ENCODE measurements at places on chromosomes 7 and 10.

GRCh38 chr10:114256822-114257221 lies 17.8 kb downstream of the VWA2 start:
- DNase-seq = no peak

GRCh38 chr7:51918581-51918980 lies 602.0 kb upstream of the COBL start:
- DNase-seq = no peak

DNA sequence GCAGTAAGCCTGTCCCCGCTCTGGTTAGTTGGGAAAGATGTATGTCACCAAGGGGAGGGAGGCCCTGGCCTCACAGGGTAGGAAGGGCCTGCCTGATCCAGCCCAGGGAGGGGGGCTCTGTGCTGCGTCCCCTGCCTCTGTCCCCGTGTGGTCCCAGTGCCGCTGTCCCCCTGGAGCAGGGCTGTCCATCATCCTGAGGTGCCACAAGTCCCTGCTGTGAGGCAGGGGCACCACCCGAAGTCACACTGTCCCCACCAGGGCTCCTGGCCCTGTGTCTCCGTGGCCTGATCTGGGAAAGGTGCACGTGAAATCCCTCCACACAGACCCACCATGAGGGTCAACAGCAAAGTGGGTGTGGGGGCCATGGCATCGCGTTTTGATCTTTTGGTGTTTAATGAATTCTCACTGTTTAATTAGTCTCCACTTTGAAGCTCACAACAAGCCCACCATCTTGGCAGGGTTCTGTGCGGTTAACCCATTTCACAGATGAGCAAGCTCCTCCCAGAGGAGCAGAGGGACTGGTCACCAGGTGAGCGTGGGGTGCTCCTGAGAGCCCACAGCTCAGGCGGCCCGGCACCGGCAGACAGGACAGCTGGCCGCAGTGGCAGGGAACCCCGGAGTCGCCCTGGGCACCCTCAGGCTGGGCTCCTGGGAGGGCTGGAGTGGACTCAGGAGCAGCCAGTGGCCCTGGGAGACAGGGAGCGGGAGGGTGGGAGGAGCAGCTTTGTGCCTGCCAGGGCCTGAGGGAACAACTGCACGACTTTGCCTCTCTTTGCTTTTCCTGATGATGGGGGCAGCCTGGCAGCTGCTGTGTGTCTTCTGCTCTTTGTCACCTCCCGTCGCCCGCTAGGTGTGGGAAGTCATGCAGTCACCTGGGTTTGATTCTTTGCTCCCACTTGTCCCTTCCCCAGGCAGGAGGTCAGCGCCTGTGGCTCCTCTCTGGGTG lies 12.0 kb upstream of the CRYGN start:
- DNase-seq = no peak

DNA sequence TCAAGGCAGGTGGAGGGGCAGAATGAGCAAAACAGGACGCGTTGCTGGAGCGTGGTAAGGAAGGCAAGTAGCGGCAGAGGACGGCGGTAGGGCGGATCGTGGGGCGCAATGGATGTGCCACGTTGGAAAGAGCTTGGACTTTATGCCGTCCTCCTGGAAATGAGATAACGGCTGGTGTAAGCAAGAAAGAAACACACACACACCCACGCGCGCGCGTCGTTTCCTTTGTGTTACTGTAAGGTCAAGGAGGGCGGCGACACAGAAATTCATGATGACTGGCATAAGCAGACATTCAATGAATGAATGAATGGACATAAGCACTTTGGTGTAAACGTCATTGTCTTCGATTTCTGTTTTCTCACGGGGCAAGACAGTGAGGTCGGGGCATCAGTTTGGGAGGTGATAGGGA lies 683 bp upstream of the ENTPD7 start:
- DNase-seq = peak; percentile 37

- no peak for DNase-seq
Observed at GRCh38 chr10:133255323-133255722, 17.7 kb downstream of the VENTX start.

DNA sequence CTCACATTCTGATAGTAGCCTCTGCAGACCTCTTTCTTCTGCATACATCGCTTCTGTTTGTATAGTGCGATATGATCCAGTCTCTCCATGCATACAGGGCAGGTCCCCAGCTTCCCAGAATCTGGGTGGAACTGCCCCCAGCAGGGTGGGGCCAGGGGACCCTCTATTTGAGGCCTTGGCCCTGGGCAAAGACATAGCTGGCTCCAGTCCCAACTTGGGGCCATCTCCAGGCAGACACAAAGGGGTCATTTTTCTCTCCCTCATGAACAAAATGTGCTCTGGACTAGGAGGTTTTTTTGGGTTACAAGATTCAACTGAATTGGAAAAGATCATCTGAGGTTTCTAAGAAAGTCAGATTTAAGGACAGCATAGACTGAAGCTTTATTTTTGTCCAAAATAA lies 21.1 kb upstream of the HSPA12A start:
- no peak for DNase-seq

DNA sequence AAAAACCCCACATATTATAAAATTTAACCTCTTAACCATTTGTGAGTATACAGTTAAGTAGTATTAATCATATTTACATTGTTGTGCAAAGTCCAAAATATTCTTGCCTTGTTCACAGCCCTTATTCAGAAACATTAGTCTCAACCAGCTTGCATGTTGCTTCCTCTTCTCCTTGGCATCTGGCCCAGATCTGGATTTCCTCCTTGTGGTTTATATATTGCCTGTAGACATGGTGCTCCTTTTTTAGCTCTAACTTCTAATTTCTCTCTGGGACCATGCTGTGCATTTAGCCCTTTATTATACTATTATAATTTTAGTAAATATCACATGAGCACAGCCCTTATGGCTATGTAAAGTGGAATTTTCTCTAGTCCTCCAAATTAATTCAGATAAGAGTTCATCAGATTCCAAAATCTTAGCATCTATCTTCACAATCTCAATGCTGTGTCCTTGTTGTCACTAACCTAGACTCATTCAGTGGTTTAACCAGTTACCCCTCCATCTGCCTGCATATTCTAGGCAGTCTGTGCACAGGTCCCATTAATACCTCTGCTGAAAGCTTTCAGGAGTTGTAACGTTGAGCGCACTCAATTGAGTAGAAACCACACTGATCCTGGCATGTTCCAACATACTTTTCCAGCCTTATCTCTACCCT lies 7.9 kb downstream of the CPED1 start:
- DNase-seq = peak; percentile 69

- no peak for DNase-seq
Observed at GRCh38 chr7:4837041-4837802, 24.6 kb downstream of the PAPOLB start.

- DNase-seq = no peak
Observed at GRCh38 chr10:58175990-58176900, 91.4 kb downstream of the IPMK start.

GRCh38 chr7:133003052-133003910 lies 78.6 kb downstream of the CHCHD3 start:
- DNase-seq = no peak

GRCh38 chr7:74289659-74290552 lies 699 bp downstream of the CLIP2 start:
- peak; percentile 21 for DNase-seq

- DNase-seq = no peak
Observed at GRCh38 chr10:30099101-30099500, 39.7 kb upstream of the JCAD start.

- no peak for DNase-seq
Observed at GRCh38 chr7:31948029-31948428, 122.2 kb downstream of the PDE1C start.

DNA sequence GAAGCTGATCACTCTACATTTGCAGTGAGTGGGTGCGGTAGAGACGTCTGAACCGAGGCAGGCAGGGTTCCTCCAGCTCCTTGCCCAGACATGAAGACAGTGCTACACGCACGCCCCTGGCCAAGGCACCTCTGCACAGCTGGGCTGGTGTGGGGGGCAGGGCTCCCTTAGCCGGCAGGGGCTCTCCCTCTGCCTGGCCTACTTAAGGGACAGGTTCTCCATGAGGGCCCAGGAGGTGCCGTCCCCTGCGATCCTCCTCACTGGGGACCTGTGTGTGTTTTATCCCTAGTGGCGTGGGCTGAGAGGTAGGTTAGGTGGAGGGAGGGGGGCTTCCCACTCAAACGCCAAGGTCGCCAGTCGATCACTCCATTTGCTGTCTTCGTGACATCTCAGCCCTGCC lies 35.3 kb downstream of the IL15RA start:
- no peak for DNase-seq

- DNase-seq = peak; percentile 73
Observed at GRCh38 chr10:122232769-122233168, 38.3 kb upstream of the BTBD16 start.

DNA sequence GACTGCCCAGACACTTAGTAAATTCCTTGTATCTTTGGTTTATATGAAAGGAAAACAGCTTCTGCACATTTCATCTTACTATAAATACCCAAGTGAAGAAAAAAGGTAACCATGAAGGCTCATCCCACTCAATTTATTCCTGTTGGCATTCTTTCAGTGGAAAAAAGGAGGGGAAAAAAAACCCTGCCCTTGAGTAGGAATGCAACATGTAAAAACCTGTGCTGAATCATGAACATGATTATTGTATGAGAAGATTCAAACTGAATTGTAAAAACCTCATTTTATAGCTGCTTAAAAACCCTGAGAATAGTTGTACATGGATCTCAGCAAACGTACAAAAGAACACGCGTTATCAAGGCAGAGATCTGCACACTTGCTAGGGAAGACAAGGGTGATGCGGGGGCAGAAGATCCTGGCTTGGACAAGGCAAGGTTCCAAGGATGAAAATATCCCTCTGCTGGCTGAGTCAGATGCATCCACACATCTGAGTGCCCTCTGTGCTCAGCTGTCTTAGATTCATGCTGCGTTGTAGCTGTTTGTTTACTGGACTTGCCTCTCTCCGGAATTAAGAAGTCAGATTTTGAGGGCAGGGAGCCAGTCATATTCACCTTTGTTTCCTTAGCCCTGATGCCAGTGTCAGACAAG lies 658.2 kb downstream of the PARD3 start:
- no peak for DNase-seq

- no peak for DNase-seq
Observed at GRCh38 chr7:68121056-68121455, 1124.4 kb downstream of the TYW1 start.

DNA sequence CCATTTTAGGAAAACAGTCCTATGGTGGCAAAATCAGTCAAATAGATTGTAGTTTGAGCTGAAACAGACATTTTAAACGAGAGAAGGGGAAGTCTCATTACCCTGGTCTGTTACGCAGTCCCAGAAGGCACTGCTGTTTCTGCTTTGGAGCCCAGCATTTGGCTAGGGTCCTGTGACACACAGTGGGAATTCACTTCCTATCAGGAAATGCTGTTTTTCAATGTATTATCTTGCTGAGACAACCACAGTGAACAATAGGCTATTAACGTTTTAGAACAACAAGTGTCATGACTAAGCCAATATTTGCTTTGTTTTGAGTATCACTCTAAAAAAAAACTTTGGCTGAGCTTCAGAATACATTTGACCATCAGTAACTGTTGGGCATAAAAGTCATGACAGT lies 74.1 kb downstream of the ADD3 start:
- DNase-seq = peak; percentile 51

DNA sequence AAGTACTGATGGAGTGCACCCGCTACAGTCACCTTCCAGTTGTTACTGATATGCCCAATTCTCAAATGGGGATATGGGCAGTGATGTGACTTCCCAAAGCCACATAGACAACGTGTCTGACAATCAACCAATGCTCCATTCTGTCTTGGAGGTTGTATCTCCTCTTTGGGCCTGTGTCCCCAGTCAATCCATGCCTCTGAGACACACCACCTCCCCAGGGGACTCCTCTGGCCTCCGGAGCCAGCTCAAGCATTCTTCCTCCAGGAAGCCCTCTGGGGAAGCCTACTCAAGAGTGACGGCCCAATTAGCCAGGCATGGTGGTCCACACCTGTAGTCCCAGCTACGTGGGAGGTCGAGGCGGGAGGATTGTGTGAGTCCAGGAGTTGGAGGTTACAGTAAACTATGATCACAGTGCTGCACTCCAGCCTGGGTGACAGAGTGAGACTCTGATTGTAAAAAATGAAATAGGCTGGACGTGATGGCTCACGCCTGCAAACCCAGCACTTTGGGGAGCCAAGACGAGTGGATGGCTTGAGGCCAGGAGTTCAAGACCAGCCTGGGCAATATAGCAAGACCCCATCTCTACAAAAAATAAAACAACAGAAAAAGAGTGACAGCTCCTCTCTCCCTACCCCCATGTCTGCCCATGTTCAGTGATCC lies 99.5 kb upstream of the TNRC18 start:
- DNase-seq = peak; percentile 57

DNA sequence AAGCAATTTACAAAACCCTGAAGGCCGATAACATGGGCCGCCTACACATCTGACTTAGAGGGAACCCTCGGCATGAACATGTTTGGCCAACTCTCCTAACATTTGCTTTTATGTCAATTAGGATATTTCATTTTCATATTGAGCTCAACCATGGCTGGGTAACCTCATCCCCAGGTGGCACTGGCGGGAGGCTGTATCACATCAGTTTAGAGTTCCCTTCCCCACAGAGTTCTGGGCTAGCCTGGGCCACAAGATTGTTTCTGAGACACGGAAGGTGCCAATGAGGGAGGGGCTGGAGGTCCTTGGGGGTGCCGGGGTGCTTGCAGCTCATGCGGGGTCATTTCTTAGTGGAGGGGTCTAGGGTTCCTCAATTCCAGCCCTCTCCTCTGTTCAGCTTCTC lies 386.5 kb upstream of the MKI67 start:
- DNase-seq = no peak

DNA sequence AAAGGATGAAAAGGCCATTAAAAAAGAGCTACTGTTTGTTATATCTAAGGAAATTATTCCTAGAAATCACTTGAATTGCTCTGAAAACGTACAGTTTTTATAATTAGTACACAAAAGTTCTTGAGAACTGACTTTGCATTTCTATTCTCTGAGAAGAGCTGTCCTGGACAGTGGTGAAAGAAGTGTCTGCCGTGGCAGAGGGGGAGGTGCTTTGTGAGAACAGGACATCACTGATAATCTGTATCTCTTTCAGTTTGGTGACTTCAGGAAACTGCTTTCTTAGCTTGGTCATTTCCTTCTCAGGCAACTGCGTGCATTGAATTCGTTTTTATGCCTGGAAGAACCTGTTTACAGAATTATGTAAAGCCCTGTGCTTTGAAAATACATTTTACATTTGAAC lies 52.1 kb downstream of the POLL start:
- DNase-seq = no peak
